ENCODE measurements at places on chromosomes 1 and 21.

GRCh38 chr1:46221749-46222148 lies 18.6 kb downstream of the LURAP1 start:
- DNase-seq, result no peak

- DNase-seq, result no peak
Observed at GRCh38 chr21:37668462-37669239, 247.6 kb downstream of the KCNJ6 start.

GRCh38 chr1:96374076-96374762 lies 347.4 kb upstream of the PTBP2 start:
- no peak for DNase-seq

- DNase-seq, result no peak
Observed at GRCh38 chr1:243730487-243731150, 119.4 kb downstream of the AKT3 start.

GRCh38 chr1:82273816-82274215 lies 473.1 kb downstream of the ADGRL2 start:
- no peak for DNase-seq

DNA sequence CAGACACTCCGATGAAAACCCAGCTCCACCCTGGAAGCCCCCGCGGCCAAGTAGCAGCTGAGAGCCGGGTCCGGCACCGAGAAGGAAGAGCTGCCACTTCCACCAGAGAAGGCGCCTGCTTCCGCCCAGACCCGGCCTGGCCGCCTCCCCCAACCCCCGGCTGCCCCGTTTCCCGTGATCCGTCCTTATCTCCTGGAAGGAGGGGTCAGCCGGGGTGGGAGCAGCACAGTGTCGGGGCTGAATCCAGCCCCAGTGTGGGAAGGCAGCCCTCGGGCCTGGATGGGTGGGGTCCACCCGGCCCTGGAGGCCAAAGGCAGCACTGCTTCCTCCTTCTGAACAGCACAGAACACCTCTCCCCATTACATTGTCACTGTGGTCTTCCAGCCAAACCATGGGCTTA lies 69.4 kb downstream of the MEGF6 start:
- DNase-seq, result no peak

DNA sequence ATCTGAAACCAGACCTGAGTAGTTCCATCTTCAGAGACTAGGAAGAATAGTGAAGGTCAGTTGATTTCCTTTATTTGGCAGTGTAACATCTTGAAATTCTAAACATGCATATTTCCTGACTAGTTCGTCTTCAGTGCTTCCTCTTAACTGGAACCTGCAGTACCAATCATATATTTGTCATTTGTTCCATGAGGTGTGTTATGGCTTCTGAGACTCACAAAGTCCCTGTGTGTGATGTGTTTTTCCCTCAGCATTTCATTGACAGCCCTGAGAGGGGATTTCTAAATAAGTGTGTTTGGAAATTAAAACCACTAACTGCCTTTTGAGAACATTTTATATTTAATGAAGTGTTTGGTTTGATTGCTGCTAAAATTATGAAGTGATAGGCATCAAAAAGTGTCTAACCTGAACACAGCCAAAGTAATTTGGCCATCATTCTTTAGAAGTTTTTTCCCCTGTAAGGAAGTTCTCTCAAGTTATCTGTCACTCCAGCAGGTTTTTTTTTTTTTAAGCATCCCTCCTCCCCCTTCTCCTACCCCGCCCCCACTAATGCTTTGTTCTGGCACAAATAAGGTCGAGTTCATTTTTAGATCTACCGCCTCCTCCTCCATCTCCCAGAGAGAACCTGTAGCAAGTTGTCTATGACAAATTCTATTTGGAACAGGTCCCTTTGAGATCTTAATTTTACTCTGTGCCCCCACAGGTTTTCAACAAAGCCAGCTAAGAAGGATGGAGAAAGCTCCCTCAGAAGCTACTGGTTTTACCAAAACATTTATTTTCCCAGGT lies 61.4 kb downstream of the TMEM200B start:
- no peak for DNase-seq

- DNase-seq, result no peak
Observed at GRCh38 chr1:219323426-219323825, 149.7 kb downstream of the LYPLAL1 start.

DNA sequence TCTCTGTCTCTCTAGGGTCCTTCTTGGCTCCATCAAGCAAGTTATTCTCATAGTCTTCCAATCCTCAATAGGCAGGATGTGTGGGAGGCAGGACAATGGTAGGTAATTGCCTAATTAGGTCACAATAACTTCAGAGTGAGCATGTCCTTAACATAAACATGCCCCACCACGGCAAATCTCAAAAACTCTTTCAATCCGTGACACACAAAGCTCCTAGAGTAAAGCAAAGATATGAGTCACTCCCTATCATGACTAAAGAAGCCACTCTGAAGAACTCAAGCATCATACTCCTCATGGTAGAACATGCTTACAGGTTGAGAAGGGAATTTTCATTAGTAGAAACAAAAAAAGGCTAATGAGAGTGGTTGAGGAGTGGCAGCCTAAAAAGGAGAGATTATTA lies 4.9 kb downstream of the HAO2 start:
- no peak for DNase-seq

DNA sequence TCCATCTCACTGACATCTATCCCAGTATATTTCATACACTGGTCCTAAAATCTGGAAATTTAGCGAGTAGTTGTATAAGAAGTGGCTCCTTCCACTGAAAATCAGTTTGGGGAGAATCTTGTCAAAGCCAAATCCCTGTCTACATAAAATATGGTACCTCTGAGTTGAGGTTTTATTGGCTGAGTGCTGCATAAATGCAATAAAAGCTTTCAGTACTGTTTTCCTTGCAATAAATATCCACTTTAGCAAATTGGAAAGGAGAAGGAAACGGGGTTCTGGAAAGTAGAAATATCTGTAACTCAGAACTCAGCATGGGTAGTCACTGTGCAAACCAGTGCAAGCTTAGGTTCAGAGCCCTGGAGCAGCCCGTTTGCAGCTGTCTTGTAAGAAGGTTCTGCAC lies 580.2 kb downstream of the SMYD3 start:
- no peak for DNase-seq

DNA sequence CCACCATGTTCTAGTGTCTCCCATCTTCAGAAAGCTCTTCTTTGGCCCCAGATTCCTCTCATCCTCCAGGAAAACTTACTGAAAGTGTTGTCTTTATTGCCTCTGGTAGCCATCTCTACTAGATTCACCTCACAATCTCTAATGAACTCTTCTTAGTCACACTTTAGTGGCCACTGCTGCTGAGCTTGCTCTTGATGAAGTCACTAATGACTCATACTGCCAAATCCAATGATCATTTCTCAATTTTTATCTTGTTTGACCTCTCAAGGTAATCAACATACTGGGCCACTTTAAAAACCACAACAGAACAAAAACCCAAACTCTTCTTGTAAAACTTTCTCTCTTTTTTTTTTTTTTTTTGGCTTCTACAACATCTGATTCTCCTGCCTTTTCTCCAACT lies 196.4 kb downstream of the LHX8 start:
- DNase-seq, result no peak

DNA sequence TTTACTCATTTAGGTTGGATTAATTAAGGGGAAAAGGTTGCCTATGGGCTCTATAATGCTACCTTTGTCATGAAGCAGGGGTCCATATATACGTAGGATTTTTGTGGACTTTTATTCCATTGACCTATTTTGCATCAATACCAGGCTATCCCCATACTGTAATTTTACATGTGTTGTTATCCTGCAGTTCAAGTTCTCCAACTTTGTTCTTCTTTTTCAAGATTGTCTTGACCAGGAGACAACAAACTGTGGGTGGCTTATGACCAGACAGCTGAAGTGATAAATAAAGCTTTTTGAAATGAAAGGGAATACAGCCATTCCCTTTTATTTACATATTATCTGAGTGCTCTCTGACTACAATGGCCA lies 345.7 kb downstream of the BARHL2 start:
- no peak for DNase-seq

- no peak for DNase-seq
Observed at GRCh38 chr1:11151114-11151513, 38.0 kb upstream of the ANGPTL7 start.

- DNase-seq, result no peak
Observed at GRCh38 chr1:156097499-156098178, 15.4 kb upstream of the MEX3A start.

DNA sequence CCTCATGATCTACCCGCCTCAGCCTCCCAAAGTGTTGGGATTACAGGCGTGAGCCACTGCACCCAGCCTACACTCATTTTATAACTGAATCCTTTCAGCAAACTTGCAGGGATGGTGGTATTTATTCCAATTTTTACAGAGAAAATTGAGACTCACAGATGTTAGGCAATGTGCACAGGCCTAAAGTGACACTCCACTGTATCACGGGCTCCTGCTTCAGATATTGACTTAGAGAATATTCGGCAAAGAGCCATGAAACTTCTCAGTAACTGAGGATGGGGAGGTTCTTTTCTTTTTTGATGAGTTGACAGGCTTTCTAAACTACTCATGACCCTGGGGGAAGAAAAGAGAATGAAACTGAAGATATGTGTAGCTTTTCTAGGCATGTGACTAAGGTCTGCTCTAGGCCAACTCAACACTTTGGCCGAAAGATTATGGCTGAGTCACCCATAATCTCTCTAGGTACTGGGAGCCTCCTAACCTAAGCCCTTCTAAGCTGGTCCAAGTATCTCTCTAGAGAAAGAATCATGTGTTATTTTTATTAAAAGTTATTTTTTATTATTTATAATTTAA lies 19.9 kb upstream of the PTCH2 start:
- DNase-seq, result no peak

GRCh38 chr1:169108863-169109560 lies 2.5 kb downstream of the ATP1B1 start:
- no peak for DNase-seq

- no peak for DNase-seq
Observed at GRCh38 chr1:163785868-163786405, 464.2 kb downstream of the NUF2 start.

DNA sequence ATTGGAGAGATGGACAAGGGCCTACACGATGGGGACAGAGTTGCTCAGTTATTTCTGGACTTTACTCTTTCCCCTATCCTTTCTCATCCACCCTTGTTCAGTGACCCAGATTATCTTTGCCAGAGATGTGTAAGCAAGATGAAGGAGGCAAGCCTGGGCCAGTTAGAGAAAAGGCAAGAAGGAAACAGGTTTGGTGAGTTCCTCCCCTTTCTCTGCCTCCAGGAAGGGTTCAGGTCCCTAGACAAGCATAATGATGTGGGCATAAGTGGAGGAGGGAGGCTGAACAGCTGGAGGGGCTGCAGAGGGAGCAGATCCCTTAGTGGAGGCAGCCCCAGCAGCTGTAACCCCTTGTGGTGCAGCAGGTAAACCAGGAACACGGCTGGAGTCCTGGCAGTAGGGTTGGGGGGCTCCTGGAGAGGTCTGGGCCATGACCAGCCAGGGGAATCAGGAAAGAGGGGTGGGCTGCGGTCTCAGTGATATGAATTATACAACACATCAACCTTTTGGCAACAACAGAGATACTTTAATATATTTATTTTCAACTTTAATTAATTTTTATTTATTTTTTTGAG lies 9.2 kb upstream of the CDC42 start:
- no peak for DNase-seq

GRCh38 chr21:15809818-15810217 lies 80.0 kb downstream of the USP25 start:
- no peak for DNase-seq

DNA sequence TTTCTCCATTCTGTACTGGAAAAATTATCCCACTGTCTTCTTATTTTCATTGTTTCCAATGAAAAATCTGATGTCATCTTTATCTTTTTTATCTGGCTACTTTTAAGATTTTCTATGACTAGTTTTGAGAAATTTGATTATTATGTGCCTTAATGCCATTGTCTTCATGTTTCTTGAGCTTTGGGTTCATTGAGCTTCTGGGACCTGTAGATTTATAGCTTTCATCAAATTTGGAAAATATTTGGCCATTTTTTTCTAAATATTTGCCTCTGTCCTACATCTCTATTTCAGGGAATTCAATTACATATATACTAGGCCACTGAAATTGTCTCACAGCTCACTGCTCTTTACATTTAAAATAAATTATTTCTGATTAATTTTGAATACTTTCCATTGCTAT lies 38.7 kb upstream of the KCNH1 start:
- no peak for DNase-seq

DNA sequence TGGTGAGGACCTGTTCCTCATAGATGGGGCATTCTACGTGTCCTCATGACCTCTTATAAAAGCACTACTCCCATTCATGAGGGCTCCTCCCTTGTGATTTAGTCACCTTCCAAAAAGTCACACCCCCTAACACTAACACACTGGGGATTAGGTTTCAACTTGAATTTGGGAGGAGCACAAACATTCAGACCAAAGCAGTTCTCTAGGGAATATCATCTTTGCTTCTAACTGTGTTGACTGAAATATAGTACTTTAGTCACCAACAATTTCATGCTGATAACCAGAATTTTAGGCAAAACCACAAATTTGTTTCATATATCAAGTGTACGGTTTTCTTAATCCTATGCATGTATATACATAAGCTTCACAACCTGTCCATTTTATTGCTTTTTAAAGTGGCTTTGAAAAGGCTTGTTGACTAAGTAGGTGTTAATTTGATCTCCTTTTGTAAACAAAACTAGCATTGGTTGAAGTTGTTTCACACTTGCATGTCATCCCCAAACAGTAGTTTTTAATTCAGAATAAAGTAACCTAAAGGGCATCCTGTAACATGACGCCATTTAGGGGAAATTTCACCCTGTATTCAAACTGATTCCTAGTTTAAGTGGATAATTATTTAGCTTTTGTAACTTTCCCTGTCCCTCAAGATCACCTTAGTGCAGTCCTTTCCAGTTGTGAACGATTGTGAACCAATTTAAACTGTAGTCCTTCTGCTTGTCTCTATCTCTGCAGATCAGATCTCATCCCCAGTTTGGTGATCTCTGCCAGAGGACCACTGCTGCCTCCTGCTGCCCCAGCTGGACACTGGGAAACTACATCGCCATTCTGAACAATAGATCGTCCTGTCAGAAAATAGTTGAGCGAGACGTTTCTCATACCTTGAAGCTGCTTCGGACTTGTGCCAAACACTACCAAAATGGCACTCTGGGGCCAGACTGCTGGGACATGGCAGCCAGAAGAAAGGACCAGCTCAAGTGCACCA lies 141.1 kb downstream of the TLR5 start:
- no peak for DNase-seq

- no peak for DNase-seq
Observed at GRCh38 chr1:239417986-239418640, 31.7 kb downstream of the CHRM3 start.

- no peak for DNase-seq
Observed at GRCh38 chr21:31873696-31874599, 1.1 kb downstream of the HUNK start.

Measured in CD4-positive, alpha-beta T cell treated with Interleukin-15 for 4 hours (primary cell).